Kidney tubule cell (primary cell): ENCODE measurements at places on chromosomes 11 and 22.
A peak's percentile ranks its signal among the peaks of the same experiment; 100 is the strongest.

GRCh38 chr22:44407171-44407986 is 90.7 kb downstream of the RTL6 start:
- DNase-seq, result no peak

GRCh38 chr11:96254087-96254486 is 88.9 kb downstream of the MAML2 start:
- DNase-seq, result no peak

DNA sequence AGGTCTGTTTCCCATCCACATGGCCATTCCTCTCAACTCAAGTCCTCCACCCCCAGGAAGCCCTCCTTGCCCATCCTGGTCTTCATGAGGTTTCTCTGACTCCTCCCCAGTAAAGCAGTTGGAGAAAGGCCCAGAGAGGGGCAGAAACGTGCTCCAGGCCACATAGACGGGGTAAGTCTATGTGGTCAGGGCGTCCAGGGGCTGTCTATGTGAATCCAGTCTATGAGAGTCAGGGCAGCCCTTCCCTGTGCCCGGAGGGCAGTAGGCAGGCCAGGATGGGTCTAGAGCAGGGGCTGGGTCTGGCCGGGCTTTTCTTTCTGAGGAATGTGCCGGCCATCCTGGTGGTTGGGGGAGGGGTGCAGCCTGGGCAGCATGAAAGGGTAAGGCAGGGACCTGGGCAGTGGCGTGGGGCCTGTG is 11.7 kb downstream of the GUCD1 start:
- no peak for DNase-seq

GRCh38 chr11:83140691-83141455 is 16.1 kb upstream of the PCF11 start:
- DNase-seq, result no peak

DNA sequence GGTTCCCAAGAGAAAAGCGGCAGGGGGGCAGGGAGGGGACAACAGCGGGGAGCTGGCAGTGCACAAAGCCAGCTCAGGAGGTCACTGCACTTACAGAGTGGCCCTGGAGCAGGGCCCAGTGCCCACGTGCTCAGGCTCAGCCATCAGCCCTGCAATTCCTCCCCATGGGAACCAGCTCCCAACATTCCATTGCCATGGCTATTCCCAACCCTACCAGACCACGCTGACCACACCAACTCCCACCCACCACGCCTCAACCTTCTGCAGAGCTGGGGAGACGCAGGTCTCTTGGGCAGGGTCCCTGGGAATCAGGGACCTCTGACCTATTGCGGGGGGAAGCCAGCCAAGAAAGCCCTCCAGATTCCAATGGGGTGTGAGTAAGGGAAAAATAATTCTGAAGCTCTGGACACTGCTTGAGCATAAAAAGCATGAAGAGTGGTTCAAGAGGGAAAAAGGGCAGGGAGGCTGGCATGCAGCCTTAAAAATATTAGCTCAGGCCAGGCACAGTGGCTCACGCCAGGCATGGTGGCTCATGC is 38.3 kb upstream of the TFIP11 start:
- DNase-seq, result peak; percentile 74

GRCh38 chr11:18936002-18936673 is 3.1 kb downstream of the MRGPRX1 start:
- DNase-seq, result no peak

GRCh38 chr22:31104869-31105268 is 2.5 kb downstream of the SELENOM start:
- DNase-seq, result no peak

DNA sequence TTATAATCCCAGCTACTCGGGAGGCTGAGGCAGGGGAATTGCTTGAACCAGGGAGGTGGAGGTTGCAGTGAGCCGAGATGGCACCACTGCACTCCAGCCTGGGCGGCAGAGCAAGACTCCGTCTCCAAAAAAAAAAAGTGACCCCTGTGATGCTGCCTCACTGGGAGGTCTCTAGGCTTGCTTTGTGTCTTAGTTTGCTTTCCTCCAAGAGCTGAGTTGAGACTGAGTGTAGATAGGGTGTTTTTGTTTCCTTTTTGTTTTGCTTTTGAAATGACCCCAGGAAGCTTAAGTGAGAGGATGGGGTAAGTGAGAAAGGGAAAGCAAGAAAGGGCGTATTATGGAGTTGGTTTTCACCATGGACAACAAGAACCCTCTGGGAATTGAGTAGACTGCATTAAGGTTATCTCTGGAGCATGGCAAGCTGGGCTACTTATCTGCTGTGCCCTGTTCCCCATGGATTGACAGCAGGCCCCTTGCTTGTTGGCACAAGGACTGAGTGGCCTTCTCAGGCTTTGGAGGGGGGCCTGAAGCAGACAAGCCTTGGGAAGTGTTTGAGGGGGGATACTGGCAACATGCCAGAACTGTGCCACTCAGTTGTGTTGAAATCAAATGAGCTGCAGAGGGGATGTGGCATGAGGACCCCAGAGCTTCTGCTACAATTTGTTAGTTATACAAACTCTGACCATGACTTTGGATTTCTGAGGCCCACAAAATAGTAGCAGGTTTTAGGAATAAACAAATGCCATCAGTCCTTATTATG is 300.6 kb upstream of the C11orf87 start:
- DNase-seq, result no peak

- DNase-seq, result no peak
These were observed 4.4 kb downstream of the NAGA start for GRCh38 chr22:42066126-42066761.

GRCh38 chr11:134555510-134555909 is 143.5 kb upstream of the B3GAT1 start:
- no peak for DNase-seq

DNA sequence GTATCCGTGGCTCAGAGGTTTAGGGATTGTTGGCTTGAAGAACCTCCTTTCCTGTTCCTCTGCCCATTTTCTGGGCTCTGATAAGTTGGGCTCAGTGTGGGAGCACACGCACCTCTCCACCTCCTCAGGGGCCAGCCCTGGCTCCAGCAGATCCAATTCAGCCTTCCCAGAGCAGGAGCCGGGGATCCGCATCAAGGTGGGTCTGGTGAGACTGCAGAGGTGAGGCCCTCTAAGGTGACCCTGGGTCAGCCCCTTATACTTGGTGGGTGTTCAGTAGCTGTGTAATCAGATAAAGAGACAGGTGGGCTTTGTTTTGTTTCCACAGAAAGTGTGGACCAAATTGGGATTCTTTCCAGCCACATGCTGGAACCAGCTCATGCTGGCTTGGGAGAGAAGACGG is 1466.0 kb downstream of the TBC1D22A start:
- no peak for DNase-seq

DNA sequence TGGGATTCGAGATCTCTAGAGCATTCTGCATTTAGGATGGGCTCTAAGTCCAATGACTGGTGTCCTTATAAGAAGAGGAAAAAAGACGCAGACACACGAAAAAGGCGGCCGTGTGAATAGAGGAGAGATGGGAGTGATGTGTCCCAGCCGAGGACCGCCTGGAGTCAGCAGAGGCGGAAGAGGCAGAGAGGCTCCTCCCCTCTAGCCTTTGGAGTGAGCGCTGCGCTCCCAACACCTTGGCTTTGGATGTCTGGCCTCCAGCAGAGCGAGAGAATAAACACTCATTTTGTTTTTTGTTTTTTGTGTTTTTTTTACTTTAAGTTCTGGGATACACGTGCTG is 83.0 kb upstream of the RTL6 start:
- DNase-seq, result no peak

DNA sequence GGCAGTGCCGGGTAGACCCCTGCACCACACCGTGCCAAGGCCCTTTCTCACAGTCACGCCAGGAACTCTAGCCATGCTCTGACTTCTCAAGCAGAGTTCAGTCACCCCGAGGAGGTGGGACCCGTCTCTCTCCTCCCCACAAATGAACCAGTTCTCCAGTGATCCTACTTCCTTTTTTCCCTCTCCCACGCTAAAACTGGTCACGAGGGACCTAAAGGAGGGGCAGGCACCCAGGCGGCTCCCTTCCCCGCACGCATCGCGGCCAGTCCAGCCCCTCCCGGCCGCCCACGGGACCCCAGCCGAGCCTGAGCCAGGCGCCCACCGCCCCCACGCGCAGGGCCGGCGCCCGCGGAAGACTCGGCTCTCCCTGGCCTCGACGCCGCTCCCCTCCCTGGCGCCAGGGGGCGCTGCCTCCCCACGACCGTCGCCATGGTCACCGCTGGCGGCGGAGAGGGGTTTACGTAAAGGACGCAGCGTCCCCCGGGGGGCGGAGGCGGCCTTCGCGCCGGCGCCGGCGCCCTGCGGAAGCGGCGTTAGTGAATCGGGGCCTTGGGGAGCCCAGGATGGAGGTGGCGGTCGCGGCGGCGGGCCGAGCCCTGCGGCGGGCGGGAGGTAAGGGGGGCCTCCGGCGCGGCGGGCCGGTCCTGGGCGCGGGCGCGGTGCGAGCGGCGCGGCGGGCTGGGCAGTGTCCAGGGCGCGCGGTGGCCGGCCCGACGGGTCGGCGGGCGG is at the start of gene DAGLA:
Gene DAGLA (plus strand): TSS at position 499 of the 729 bp plus-strand sequence. CDS start 39,765 bp downstream, outside the sequence.
- DNase-seq, result peak; percentile 72

DNA sequence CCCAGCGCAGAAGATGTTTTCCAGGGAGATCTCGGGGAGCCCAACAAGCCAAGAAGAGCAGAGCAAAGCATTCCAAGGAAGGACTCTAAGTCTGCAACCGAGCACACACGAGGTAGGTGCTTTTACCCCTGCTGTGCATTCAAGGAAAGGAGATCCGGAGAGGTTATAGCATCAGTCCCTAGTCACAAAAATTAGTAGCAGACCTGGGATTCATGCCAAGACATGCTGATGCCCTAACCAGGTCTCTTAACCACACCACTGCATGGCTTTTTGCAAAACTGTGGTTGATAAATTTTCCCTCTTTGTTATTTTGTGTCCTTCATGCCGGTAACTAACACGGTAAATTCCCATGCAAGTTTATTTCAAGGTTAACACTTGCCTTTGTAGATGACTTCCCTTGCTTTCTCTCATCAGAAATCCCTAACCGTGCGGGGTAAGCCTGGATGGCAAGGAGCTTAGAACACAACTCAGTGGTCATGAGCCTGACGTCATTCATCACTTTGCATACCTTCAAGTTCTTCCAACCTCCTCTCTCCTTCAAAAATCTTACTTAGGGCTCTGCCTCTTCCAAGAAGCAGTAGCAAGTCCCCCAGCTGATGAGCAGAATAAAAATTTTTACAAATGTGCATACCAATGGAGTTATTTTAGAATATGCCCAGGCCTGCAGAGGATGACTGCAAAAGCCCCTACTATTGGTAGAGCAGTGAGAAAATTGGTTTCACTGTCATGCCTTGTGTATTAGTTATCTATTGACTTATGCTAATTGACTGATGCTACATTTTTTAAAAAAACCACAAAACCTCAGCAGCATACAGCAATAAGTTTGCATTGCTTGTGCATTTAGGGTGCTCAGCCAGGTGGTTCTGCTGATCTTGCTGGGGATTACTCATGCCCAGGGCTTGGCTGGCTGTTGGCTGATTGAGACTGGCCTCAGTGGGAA is 465.1 kb downstream of the MN1 start:
- peak; percentile 88 for DNase-seq

- no peak for DNase-seq
These were observed 520.4 kb downstream of the TBC1D22A start for GRCh38 chr22:47282851-47283250.

- DNase-seq, result no peak
These were observed 708.0 kb upstream of the ARHGAP42 start for GRCh38 chr11:99979042-99979441.

DNA sequence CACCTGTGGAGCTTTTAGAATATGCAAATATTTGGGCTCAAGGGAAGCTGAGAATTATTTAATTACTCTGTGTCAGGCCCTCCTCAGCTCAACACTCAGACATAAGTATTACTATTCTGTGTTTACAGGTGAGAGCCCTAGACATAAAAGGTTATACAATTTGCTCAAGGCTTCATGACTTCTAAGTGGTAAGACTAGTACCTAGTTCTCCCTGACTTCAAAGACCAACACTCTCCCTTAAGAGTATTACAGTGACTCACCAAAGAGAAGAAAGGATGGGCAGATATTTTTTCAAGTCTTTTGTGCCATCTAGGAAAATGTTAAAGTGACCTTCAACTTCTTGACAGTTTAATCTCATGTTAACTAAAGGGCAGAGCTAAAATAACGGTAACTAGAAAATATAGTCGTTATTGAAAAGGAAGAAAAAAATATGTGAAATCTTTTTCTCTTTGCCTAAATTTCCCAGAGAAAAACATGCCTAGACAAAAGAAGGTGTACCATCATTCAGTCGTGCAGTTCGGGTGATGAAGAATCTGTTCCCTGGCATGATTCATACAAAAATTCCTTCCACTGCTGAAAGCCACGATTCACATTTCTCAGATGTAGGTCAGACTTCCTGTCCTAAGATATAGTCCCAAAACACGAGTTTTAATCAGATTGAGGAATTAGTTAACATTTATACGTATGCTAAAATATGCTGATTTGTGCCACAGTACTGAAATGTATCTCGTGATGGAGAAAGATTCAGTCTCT is 849.1 kb upstream of the API5 start:
- DNase-seq, result peak; percentile 63

- peak; percentile 44 for DNase-seq
These were observed 48.2 kb downstream of the ST3GAL4 start for GRCh38 chr11:126403658-126404057.
